ENCODE measurements at places on chromosomes 13 and 19. TPM values are rescaled to one million over a fixed set of nuclear protein-coding genes. Genes with fewer than 3 reads are reported as not detected.
A peak's percentile ranks its signal among the peaks of the same experiment; 100 is the strongest.

DNA sequence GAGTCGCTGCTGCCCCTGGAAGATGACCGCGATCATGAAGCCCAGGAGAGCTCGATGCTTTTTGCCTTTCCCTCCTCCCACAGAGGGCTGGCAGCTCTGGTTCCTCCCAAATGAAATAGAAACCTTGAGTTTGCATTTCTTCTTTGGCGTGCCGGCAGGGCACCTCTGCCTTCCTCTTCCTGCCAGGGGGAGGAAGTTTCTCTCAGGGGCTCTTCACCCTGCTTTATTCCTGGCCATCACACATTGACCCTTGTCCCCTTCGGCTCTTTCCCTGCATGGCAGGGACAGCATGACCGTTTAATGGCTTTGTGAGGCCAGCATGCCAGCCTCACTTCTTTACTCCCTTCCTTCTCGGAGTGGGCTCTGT is 47.9 kb downstream of the ACTN4 start:
- DNase-seq = peak; percentile 79

THSD1 gene
- 6.4 TPM for total RNA-seq

- peak; percentile 78 for DNase-seq
Observed at GRCh38 chr19:8396563-8397203, 6.5 kb downstream of the RAB11B start.

GRCh38 chr13:48909056-48909389 is 66.7 kb upstream of the FNDC3A start:
- no peak for DNase-seq

- DNase-seq = no peak
Observed at GRCh38 chr13:110400786-110401533, 93.9 kb downstream of the COL4A2 start.

TTYH1 gene
- total RNA-seq = 1.5 TPM

SPRY2 gene
- 26.2 TPM for total RNA-seq

GRCh38 chr19:53945441-53945840 is 17.3 kb upstream of the CACNG8 start:
- DNase-seq = no peak

LMTK3 gene
- total RNA-seq = 8.4 TPM

GRCh38 chr13:36728006-36728405 is 54.2 kb downstream of the SERTM1 start:
- DNase-seq = no peak

- DNase-seq = no peak
Observed at GRCh38 chr13:62847520-62847919, 1431.9 kb upstream of the PCDH20 start.

ZNF585A gene
- 10.2 TPM for total RNA-seq

- DNase-seq = no peak
Observed at GRCh38 chr13:62635161-62635560, 1219.5 kb upstream of the PCDH20 start.

DNA sequence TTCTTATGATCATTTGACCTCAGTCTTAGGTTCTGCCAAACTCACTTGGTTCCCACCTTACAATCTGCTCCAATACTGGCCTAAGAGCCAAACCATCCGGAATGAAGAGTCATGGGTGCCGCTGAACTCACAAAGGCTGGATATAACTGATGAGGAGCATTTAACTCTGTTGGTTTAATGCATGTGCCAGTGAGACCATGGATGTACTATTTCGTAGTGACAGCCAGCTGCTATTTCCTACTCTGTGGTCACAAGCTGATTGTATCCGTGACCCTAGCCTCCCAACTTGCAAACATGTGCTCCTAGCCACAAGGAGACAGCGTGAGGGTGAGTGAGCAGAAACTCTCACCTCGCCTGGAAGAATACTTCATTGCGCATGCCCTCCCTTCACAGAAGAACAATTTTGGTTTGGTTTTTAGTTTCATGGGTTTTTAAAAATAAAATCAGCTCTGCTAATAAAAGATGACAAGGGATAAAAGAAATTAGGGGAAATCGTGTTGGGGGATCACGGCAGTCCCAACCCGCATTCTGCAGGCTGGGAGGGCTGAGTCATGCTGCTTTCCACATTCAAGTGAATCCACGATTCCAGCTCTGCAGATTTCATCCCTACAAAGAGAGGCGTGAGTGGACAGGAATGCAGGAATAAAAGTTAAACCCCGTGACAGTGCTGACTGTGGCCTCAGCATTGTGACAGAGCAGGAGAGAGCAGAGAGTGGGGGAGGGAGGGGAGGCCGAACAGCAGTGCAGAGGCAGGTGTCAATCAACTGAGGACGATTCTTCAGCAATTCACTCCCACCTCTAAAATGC is 66.8 kb upstream of the RAP2A start:
- peak; percentile 77 for DNase-seq

OSCAR gene
- total RNA-seq = 5.1 TPM

DNA sequence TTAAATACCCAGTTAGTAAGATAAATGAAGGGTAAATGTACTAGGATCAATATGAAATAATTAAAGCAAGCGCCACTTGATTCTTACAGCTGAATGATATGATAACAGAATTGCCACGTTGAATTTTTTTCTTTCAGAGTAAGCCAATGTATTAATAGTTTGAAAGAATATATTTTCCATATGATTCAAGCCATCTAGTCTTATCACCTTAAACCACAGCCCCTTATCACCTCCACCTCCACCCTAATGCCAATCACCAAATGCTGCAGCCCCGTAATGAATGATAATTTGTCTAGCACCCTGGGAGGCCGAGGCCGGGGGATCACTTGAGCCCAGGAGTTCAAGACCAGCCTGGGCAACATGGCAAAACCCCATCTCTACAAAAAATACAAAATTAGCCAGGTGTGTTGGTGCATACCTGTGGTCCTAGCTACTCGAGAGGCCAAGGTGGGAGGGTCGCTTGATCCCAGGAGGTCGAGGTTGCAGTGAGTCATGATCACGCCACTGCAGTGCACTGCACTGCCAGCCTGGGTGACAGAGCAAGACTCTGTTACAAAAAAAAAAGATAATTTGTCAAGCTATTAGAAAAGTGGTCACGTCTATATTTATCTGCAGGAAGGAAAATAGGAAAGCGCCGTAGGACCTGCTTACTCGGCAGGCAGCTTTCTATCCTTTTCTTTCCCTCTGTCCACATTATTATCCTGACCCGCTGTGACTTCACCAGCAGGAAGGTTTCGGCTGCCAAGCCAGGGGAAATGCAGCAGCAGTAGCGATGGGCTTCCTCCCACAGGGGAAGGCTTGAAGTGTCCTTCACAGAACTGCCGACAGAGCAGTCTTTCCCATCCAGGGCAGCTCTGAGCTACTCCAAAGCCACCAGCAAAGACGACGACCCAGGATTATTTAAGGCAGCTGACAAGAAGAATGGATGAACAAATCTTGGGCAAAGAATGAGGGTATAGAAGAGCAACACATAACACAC is 19.7 kb upstream of the CLN5 start:
- no peak for DNase-seq

TEX101 gene
- total RNA-seq = not detected

CEACAM3 gene
- total RNA-seq = 0.69 TPM

- DNase-seq = peak; percentile 89
Observed at GRCh38 chr19:13207846-13208671, 57.8 kb downstream of the IER2 start.

DNA sequence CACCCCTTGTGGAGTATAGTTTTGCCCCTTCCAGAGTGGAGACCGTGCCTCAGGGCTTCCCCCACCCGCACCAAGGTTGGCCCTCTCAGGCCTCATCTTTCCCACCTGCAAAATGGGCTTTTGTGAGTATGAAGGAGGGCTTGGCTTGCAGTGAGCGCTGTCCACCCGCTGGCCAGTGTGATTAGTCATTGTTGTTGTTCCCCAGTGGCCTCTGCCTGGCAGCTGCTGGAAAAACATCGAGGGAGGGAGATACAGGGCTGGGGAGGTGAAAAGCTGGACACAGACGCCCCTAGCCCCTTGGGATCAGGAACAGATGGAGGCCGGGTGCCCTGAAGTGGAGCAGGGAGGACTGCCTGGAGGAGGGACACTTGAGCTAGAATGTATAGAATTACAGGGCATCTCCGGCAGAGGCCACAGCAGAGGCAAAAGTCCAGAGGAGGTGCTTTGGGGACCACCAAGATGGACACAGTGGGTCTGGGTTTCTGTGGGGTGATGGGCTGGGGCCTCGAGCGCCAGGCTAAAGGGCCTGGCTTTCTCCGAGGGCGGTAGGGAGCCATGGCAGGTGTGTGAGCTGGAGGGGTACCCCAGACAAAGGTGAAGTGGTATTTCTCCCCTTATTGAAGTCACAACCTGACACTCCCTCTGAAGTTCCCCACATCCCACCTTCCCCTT is 3.9 kb upstream of the IL12RB1 start:
- no peak for DNase-seq

SLC8A2 gene
- total RNA-seq = 0.94 TPM
